ENCODE measurements at places on chromosomes 11 and 22.

- DNase-seq, result no peak
Observed at GRCh38 chr11:128701086-128701485, 7.2 kb downstream of the FLI1 start.

GRCh38 chr22:20141186-20142077 is 9.4 kb downstream of the CCDC188 start:
- peak; percentile 65 for DNase-seq

- peak; percentile 82 for DNase-seq
Observed at GRCh38 chr11:76782531-76783293, 444 bp upstream of the TSKU start.

GRCh38 chr11:3983101-3983500 is 111.5 kb upstream of the RRM1 start:
- DNase-seq, result no peak

DNA sequence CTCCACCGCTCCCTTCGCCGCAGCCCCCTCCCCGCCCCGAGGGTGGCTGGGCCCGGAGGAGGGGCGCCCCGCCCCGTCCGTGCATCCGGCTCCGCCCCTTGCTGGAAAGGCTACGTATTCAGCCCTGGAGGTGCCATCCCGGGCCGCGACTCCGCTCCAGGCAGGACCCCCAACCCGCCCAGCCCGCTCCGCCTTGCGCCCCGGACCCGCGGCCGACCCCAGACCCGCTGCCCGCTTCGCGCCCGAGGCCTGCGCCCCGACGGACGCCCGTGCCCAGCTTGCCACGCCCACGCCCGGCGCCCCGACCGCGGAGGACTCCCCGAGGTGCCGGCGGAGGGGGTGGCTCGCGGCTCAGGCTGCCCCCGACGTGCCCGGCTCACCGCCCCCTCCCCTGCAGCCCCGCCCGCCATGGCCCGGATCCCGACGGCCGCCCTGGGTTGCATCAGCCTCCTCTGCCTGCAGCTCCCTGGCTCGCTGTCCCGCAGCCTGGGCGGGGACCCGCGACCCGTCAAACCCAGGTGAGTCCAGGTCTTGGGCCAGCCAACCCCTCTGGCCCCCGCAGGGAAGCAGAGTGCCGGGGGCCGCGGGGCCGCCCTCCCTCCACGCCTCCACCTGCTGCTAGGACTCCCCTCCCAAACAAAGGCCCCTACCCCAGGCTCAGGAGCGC is at the start of gene ADM2:
Gene ADM2, plus strand, starts transcription at position 104 of the 667 bp plus-strand sequence. Its CDS starts 305 bp downstream, at position 409.
- DNase-seq, result no peak

GRCh38 chr11:15179167-15179566 is 64.4 kb downstream of the INSC start:
- no peak for DNase-seq

GRCh38 chr11:109815500-109816150 is 277.6 kb upstream of the ZC3H12C start:
- no peak for DNase-seq

- DNase-seq, result no peak
Observed at GRCh38 chr11:14255238-14255534, 103.8 kb downstream of the RRAS2 start.

DNA sequence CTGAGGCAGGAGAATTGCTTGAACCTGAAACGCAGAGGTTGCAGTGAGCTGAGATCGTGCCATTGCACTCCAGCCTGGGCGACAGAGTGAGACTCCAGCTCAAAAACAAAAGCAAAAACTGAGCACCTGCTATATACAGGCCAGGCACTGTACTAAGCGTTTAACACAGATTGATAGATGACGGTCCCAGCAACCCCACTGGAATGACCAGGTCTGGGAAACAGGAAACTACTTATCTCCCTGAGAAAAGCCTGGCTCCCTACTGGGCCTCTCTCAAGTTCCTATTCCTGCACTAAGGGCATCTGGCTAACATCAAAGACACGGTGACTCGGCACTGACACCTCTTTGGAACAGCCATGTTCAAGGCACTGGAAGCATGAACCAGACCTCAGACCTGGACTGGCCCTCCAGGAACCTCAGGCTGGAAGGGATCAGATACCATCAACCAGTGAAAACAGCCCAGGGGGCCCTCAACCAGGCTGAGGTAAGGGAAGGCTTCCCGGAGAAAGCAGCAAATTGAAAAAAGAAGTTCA is 16.6 kb downstream of the ARAP1 start:
- DNase-seq, result no peak

DNA sequence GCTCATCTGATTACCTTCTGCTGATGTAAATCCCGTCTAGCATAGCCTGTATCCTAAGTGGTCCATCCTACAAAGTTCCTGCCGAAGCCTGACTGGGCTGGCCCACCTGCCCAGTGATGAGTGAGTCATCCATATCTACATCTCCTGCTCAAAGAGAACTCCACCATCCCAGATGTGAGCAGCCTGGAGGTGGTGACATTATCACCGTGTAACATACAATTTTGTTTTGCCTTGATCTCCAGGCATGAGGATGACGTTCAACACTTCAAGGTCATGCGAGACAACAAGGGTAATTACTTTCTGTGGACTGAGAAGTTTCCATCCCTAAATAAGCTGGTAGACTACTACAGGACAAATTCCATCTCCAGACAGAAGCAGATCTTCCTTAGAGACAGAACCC is 5.6 kb downstream of the TMA7B start:
- no peak for DNase-seq

DNA sequence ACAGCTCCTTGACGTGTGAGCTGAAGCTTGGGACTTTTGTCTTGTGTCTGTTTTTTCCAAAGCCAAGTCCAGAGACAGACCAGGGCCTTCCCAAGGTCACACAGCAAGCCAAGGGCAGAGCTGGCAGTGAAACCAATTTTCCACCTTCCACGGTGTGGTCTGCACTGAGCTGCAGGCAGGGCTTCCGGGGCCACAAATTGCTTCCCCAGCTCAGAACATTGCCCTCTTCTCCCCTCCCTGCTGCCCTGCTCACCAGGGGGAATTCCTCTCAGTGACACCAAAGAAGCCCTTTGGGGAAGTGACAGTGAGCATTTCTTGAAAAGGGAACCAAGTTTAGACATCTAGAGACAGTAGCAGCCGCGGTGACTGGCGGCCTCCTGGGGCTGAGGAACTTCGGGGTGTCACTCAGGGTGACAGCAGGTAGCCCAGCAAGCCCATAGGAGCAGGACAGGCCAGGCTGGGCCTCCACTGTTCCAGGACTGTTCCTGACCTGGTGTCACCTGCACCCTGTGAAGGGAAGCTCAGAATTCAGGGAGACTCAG is 9.2 kb downstream of the FXYD2 start:
- no peak for DNase-seq

GRCh38 chr22:35552196-35552842 is 11.7 kb downstream of the RASD2 start:
- no peak for DNase-seq

All from non-pigmented ciliary epithelial cell (primary cell).